ENCODE measurements at places on chromosomes 13 and 19.

DNA sequence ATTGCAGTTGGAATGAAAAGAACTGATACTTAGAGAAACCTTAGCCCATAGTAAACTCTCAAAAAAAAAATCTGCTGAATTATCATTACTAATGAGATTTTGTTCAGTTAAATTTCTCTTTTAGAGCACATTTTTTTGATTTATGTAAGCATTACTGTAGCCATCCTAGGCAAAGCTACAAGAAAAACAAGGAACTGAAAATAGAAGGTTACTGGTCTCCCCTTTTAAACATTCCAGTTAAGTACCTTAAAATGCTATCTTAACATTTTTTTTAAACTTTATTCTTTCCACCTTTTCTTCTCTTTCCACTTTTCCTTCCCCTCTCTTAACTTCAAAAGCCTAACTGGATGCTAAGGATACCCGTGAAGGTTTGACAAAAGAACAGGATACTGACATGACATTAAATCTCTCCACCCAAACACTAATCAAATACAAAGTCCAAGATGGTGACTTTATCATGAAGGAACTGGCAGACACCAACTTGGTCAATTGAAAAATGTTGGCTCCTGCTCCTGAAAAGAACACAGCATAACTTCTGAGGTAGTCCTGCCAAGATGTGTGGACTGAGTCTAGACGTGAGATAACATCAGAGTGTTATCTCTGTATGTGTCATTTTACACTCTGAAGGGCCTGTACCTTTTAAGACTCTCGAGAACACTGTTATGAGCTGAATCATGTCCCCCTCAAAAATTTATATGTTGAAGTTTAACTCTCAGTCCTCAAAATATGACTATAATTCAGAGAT lies 29.5 kb upstream of the SACS start:
- no peak for DNase-seq

GRCh38 chr19:43768273-43769050 lies 12.3 kb downstream of the KCNN4 start:
- DNase-seq: no peak

GRCh38 chr19:5122671-5123409 lies 153.9 kb downstream of the KDM4B start:
- DNase-seq: no peak

DNA sequence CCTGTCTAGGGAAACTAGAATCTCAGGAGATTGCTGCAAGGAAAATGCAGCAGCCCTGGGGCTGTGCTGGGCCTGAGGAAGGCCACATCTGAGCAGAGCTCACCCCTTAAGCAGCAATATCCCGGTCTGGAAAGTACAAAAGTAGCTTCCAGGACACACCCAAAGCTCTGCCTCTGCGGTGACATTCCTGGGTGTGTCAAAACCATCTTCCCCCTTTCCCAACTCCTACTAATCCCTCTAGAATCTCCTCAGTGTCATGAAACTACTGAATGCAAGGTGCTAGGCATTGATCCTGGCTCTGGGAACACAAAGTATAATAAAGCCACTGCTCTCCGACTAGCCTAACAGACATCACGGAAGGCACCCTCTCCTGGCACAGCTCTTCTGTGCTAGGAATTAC lies 5.0 kb downstream of the PBX4 start:
- DNase-seq: no peak

GRCh38 chr19:17829855-17830566 lies 8.7 kb upstream of the INSL3 start:
- DNase-seq: no peak
